ENCODE measurements at places on chromosomes 2 and 18. TPM values are rescaled to one million over a fixed set of nuclear protein-coding genes. Genes with fewer than 3 reads are reported as not detected.

Gene TPO
- polyA plus RNA-seq, result 1.8 TPM

Gene CAPN14
- polyA plus RNA-seq, result 0.07 TPM

Gene SCN3A
- not detected for polyA plus RNA-seq

Gene LDLRAD4
- 8.1 TPM for polyA plus RNA-seq

Gene GALR1
- not detected for polyA plus RNA-seq

Gene ABCG8
- not detected for polyA plus RNA-seq

Gene SANBR
- polyA plus RNA-seq, result 1.1 TPM

Gene SLC39A10
- polyA plus RNA-seq, result 11.3 TPM

Gene GKN1
- polyA plus RNA-seq, result not detected

Gene TNFAIP6
- polyA plus RNA-seq, result not detected

Gene NEUROD1
- polyA plus RNA-seq, result not detected

Gene RNF25
- 14.4 TPM for polyA plus RNA-seq

Data from CD8-positive, alpha-beta memory T cell (primary cell).